ENCODE measurements at places on chromosomes 3 and 15.

GRCh38 chr3:129238945-129239705, 10.3 kb upstream of the COPG1 start:
- DNase-seq: peak; percentile 73

DNA sequence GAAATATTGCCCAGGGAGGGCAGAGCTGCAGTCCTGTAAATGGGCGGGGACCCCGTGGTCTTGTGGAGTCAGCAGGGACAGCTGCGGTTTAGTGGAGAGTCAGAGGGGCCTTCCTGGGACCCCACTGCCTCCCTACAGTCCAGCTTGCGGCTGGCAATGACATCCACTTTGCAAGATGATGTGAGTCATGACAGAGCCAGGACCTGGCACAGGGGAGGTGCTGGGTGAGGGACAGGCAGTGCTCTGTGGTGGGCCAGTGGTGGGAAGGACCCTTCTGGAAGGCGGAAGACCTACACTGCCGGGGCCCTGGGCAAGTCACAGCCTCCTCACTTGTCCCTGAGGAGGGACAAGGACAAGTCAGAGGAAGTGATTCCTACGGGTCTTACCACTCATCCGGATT, 17.8 kb downstream of the APBA2 start:
- DNase-seq: no peak

DNA sequence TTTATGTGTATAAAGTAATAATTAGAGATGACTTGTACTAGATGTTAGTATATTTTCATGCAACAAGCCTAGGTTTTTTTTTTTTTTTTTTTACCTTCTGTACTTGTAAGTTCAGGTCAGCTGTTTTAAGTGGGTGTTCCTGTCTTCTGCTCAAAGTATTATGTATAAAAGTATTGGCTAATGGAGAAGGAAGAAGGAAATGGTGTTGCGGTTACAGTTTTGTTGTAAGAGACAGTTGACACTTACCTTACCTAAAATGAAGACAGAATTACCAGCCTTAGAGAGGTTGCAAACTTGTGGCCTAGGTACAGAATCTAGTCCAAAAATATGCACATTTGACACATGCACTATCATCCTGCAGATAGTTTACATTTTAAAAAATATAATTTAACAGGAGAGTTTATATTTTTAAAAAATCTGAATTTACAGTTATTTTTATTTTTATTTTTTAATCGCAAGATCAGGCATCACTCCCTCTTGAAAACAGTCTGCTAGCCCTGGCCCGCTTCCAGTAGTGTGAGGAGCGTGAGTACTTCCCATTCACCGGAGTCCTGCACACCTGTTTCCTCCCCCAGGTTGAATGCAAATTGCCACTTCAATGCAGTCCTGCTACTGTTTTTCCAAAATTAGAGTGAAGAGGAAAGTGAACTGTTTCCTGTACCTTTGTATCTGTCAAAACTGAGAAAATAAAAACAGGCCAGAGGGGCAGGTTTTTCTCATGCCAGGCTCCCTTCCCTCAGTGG, 224.3 kb upstream of the SOX2 start:
- no peak for DNase-seq

GRCh38 chr3:134336587-134336986, 37.7 kb downstream of the AMOTL2 start:
- DNase-seq: peak; percentile 80

DNA sequence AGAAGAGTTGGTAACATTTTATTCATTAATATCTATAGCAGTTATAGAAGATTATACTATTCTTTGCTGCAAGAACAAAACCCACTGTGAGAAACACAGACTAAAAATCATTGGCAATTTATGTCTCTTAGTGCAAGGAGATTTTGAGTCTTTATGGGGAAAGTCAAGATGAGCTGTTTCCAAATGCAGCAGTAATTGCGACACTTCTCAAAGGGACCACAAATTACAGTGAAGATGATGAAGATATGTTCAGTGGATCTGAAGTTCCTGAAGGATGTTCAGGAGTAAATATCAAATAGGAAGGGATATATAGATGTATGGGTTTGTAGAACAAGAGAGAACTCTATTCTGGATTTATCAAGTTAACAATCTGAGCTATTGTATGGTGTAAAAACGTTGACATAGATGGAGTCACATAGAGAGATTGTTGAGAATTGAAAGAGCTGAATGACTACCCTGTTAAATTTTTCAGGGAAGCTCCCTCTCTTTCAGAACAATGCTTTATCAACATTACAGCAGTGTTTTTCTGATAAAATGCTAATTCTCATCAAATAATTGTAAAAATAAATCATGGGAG, 71.8 kb downstream of the DTWD1 start:
- DNase-seq: peak; percentile 45

DNA sequence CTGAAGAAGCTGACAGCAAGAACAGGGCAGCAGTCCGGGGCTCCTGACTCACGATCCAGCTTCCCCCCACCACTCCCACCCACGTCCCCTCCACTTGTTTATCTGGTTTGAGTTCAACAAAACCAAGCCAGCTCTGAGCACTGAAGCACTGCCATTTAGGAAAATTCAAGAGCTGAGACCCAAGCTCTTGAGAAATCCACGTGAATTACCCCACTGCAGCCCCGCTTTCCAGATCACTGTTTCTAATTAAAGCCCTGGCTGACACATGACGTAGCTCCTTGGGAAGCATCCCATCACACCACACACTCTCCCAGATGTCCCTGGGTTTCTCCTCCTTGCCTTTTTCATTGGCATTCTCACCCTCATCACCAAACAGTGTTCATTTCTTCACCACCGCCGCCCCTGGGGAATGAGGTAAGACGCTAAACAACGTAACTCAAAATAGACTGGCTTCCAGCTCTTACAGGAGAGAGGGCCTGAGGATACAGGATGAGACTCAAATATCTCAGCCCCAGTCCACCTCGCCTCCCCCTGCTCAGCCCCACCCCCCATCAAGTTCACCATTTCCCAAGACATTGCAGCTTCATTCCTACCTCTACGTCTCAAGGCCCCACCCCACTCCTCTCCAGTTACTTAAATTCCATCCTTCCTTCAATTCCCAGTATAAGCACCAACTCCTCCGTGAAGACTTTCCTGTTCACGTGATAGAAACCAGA, 95.4 kb downstream of the SRGAP3 start:
- DNase-seq: peak; percentile 99

DNA sequence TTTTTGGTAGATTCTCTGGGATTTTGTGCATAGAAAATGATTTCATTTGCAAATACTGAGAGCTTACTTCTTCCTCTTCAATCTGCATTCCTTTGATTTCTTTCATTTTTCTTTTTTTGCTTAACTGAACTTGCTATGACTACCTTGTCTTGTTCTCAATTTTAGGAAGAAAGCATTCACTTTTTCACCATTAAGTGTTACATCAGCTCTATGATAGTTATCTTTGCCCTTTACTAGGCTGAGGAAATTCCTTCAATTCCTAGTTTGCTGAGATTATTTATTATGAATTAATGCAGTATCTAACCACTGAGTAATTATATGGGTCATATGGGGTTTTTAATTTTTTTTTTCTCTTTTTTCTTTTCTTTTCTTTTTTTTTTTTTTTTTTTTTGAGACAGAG, 172.8 kb downstream of the PEAK1 start:
- no peak for DNase-seq

DNA sequence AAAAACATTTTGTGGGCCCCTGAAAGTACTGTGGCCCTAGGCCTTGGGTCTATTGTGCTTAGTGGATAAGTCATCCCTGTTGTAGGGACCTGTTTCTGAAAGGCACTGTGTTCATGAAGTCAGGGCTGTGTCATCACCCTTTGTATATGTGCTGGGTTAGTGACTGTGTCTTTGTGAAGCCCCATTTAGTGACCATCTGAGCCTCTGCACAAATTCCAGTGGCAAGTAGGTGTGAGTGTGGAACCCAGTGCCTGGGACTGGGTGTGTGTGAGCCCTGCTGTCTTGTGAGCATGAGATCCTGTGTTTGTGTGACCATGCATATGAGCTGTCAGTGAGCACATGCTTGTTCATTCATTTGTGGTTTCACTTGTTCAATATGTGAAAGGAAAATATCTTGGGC, 1.2 kb upstream of the HYAL1 start:
- peak; percentile 65 for DNase-seq

DNA sequence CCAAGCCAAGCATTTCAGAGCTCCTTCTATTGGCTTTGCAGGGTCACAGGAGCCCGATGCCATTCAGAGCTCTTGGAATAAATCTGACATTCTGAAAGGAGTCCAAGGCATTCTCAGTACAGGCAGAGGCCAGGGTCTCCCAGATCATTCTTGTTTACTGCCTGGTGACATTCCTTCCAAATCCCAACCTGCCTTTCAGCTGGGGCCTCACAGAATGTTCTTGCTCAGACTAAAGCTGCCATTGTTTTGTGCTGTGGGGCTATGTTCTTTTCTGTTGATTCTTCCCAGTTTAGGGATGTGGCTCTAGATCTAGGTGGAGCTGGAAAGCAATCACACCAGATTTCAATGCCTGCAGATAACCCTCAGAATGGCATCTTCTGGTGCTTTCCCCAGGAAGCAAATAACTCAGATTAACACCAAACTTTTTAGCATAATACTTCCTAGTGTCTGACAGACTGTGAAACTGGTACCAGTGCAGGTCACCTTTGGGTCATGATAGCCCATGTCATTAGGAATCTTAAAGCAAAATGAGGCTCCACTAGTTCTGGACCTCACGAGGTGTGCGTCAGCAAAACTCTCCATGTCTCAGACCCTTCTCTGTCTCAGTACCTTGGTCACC, 166.9 kb downstream of the CHST2 start:
- DNase-seq: no peak

DNA sequence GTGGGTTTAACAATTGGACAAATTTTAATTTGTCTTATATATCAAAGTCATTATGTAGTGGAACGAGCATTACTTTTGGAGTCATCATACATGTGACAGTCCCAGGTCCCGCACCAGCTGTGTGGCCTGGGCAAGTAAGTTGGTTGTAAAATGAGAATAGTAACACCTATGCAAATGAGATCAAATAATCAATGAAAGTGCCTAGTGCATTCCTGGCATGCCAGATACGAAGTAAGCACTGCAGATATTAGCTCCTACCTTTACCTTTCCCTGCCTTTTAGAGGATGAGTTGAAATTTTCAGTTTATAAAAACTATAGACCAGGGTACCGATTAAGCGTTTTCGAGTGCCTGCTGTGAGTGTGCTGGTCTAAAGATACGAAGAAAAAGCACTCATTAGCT, 134.1 kb downstream of the LRIG1 start:
- no peak for DNase-seq

- DNase-seq: peak; percentile 6
Measured at GRCh38 chr3:140180603-140181002, 245.6 kb downstream of the CLSTN2 start.

GRCh38 chr3:121976727-121977126, 45.3 kb downstream of the ILDR1 start:
- no peak for DNase-seq

- no peak for DNase-seq
Measured at GRCh38 chr3:189630767-189631372, 319 bp upstream of the TP63 start.

- peak; percentile 35 for DNase-seq
Measured at GRCh38 chr15:35618260-35619188, 72.6 kb upstream of the DPH6 start.

- DNase-seq: no peak
Measured at GRCh38 chr3:14933820-14934425, 13.5 kb upstream of the NR2C2 start.

GRCh38 chr3:32419742-32420125, 28.1 kb downstream of the CMTM7 start:
- DNase-seq: no peak

- no peak for DNase-seq
Measured at GRCh38 chr3:182007441-182007840, 295.7 kb downstream of the SOX2 start.

GRCh38 chr3:12440927-12441714, 43.2 kb upstream of the TSEN2 start:
- DNase-seq: peak; percentile 93

DNA sequence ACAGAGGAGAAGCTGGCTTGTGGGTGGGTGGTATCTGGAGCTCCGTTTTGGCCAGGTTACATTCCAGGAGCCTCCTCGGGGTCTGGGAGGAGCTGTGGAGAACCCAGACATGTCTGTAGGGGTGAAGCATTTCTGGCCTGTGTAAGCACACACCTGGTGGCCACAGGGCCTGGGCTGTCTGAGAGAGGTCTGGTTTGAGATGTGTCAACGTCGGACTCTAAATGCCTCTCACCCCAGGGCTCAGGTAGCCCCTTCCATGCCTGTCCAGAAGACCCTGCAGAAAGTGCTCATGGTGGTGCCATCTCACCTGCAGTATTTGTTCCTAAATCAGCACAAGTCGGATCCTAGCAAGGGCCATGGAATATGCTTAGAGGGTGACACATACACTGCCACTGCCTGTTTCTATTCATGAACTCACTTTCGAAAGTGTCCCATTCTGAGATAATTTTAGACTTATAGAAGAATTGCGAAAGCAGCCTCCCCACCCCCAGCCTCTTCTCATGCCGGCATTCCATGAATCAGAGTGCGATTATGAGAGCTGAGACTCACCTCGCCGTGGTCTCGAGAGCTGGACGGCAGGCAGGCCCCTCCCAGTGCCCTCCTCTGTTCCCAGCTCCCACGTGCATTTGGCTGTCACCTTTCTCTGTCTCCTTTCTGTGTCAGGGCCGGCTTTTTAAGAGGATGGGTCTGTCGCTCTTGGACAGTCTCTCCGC, 63.7 kb downstream of the KLF15 start:
- DNase-seq: peak; percentile 10

GRCh38 chr3:155870133-155870944, at the start of gene GMPS:
Gene GMPS, plus strand, starts transcription at chr3:155870650. Its CDS starts 221 bp downstream, at chr3:155870871.
- DNase-seq: peak; percentile 84

DNA sequence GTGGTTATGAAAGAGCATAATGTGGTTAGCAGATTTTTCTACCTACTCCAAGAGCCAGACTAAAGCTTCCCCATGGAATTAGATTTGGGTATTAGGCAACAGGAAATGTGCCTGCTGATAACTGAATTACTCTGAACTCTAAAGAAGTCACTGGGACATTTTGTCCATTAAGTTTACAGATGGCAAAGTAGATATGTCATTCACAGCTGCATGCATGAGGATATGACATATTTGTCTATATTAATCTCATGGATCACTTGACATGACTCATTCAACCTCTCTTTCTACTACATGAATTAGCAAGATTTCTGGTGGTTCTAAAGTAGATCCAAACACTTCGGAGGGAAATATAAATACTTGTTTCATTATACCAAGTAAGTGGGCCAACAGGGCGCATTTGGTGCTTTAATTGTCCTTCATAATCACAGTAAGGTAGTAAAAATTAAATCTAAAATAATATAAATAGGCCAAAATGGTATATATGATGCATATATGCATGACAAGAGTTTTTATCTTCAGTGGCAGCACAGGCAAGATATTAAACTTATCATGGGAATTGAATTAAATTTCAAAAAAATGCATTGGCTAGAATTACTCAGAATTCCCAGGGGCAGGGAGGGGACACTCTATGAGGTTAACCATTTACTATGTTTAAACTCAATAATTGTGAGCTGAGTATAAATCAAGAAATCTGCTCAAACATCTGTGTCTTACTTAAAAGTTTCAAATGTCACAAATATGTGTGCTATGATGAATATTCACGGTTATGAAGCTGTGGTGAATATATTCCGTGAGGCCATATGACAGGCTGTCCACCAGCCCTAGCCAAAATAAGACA, 365.3 kb upstream of the KCNMB2 start:
- DNase-seq: peak; percentile 98

- DNase-seq: no peak
Measured at GRCh38 chr3:193943851-193944517, 192.0 kb upstream of the HES1 start.
